Activated CD4-positive, alpha-beta memory T cell treated with anti-CD3 and anti-CD28 coated beads, Interleukin-2, amount 10 ng/mL, durations not matched to agents 7 days and 5 days (primary cell): ENCODE measurements at places on chromosomes 7 and 10. TPM values are rescaled to one million over a fixed set of nuclear protein-coding genes. Genes with fewer than 3 reads are reported as not detected.
A peak's percentile ranks its signal among the peaks of the same experiment; 100 is the strongest.

The TPST1 gene
- 0.25 TPM for total RNA-seq

The ZWINT gene
- total RNA-seq, result 75.9 TPM

The C7orf57 gene
- 0.33 TPM for total RNA-seq

The NDUFA5 gene
- 54.0 TPM for total RNA-seq

The CRYGN gene
- 0.35 TPM for total RNA-seq

The SFTPA1 gene
- total RNA-seq, result not detected

The VGF gene
- total RNA-seq, result 0.33 TPM

- no peak for DNase-seq
These were observed 1.9 kb upstream of the HOXA5 start for GRCh38 chr7:27145165-27145913.

- no peak for DNase-seq
These were observed 68.4 kb downstream of the HACD1 start for GRCh38 chr10:17548770-17549169.

DNA sequence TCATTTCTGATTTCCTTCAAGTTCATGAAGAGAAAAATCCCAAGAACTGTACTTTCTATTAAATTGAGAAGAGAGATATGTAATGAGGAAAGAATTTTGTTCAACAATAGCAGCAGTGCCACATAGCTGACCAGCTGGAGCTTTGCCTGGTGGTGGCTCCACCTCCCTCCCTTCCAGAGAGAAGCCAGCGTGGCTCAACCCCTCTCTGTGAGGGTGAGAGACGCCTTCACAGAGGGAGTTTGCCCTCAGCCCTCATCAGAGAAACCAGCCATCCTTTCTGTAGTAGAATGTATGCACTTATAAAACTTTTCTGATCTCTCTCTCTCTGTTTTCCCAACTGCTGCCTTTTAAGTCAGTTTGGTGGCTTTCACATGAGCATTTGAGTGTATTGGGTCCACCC lies 20.5 kb upstream of the COL1A2 start:
- DNase-seq, result no peak

GRCh38 chr10:118108194-118109026 lies 61.7 kb upstream of the RAB11FIP2 start:
- no peak for DNase-seq

GRCh38 chr7:33428415-33428814 lies 299.1 kb downstream of the BBS9 start:
- DNase-seq, result no peak

GRCh38 chr10:71085689-71086438 lies 126.5 kb upstream of the UNC5B start:
- DNase-seq, result peak; percentile 4

DNA sequence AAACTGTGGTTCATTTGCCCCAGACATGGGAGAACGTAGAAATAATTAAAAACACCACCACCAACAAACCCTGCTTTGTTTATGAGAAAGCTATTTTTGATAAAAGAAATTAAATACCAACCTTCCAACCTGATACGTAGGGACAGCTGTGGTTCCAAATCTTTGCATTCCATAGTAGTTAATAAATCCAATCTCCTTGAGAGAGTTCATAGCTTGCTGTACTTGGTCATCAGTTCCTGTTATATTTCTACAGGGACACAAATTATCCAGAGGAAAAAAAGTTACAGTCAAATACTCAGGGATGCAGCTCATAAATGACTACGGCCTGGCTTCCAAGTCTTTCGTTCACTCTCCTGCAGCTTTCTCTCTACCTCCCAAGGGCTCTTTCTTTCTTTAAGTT lies 41.1 kb downstream of the PUS7 start:
- no peak for DNase-seq

GRCh38 chr7:148567524-148567923 lies 23.0 kb upstream of the C7orf33 start:
- DNase-seq, result no peak

DNA sequence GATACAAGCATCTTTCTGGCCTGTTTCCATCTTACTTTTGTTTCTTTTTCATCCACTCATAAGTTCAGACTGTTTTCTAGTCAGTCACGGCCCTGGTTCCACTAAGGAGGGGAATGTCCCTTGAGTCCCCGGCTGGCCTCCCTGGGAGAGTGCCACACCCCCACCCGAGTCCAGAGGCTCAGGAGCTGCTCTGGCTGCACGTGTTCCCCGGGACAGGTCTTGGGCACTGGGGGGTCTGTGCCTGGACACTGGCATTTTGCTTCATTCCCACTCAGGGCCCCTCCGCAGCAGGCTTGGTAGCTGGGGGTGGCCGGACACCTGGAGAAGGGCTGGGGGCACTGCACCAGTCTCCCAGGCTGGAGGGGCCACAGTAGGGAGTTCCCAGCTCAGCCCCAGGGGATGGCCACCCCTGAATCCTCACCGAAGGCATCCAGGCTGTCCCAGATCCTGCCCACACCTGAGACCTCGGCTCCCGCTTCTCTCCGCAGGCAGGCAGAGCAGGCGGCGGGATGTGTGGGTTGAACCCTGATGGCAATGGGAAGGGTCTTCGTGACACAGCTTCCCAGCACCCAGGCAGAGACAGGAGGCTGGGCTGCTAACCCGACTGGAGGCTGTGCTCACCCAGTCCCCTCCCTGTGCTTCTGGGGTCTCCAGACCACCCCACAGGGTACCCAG lies 92.3 kb downstream of the BMS1 start:
- DNase-seq, result no peak

DNA sequence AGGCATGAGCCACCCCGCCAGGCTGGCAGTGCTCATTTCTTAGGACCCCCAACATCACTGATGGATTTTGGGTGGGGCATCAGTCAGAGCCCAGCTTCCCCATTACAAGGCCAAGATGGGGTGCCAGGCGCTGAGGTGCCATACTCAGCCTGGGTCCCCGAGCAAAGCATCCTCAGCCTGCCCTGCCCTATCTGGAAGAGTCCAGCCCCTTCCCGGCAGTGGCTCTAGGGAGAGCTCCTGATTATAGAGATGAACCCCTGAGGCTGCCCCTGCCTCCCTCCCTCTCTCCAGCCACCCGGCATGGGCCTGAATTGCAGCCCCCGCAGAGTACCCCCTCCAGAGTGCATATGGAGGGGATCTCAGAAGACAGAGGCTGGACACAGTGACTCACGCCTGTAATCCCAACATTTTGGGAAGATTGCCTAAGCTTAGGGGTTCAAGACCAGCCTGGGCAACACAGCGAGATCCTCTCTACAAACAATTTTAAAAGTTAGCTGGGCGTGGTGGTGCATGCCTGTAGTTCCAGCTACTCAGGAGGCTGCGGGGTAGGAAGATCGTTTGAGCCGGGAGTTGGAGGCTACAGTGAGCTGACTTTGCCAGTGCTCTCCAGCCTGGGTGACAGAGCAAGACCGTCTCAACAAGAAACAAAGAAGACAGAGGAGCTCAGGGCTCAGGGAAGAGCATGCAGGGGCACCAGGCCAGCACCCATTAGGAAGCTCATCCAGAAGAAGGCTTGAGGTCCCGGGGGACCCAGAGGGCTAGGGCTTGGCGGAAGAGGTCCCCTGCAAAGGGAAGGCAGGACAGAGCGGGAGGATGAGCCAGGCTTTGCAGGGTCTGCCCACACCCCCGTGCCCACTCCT lies 13.3 kb downstream of the LAT2 start:
- DNase-seq, result no peak

DNA sequence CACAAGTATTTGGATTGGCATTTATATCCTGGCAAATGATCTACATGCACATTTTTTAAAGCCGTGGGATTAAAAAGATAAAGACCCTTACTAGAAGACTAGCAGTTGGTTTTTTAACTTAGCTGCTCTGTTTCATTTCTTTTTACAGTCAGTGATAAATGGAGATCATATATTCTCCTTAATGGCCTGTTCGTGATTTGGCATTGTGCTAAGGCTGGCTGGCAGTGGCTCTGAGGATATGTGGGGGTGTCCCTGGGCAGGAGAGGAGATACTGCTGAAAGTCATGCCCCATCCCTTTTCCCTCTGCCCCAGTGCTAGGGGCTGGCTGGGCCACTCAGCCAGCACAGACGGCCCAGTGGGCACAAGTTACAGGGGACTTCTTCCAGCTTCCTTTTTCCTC lies 341.7 kb downstream of the PRPF18 start:
- DNase-seq, result no peak

DNA sequence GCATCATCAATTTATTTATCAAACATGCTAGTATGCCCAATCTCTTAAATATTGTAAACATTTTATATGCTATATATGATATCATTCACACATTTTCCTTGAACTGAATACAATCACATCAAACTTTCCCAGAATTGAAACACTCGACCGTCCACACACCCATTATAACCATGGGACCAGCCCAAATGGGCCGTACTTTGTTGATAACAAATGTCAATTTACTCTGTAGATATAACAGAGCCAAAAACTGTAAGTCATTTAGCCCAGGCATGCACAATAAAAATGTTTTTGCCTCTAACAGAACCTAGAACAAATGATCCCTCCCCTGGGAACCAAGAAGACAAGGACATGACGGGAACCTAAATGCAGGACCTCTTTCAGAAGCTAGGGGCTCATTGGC lies 683 bp upstream of the ANKRD22 start:
- DNase-seq, result no peak

- no peak for DNase-seq
These were observed 18.8 kb upstream of the SORBS1 start for GRCh38 chr10:95579835-95580535.

DNA sequence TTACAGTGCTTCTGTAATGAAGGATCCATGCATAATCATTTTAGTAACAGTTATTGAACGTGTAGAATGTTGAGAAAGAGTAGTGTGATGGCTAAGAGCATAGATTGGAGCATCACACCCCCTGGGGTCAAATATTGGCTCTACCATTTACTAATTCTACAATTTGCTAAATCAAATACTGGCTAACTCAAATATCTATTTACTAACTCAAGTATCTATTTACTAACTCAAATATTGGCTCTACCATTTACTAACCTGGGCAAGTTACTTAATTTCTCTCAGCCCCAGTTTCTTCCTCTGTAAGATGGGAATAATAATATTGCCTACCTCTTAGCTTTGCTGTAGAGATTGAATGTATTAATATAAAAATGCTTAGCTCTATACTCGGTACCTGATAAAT lies 64.0 kb downstream of the CDK14 start:
- DNase-seq, result no peak

DNA sequence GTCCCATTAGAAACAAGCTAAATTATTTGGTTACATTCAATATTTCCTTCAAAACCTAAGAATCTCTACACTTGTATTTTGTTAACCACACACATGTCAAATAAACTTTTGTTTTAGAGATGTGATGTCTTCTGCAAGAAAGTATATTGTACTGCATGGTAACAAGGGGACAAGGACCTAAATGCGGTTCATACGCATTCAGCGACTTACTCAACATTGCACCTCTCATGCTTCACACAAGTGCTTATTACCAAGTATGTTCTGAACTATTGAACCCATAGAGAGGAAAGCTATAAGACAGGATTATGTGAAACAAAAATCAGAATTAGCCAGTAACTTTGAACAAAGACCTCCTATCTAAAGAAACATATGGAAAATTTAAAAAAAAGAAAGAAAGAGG lies 68.3 kb downstream of the CREB5 start:
- no peak for DNase-seq

DNA sequence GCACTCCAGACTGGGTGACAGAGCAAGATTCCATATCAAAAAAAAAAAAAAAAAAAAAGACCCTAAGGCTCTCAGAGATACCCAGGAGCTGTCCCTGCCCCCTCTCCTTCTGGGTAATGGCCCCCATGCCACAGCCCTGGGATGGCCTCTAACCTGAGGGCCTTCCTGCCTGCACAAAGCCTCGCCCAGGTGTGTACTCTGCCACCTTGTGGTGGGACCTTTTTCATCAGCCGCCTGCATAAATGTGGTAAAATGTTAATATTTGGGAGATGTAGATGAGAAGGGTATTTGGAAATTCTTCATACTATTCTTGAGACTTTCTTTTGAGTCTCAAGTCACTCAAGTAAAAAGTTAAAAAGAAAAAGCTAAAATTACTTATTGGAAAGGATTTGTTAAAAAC lies 46.3 kb upstream of the RNF216 start:
- peak; percentile 52 for DNase-seq

GRCh38 chr10:122500194-122500593 lies 38.8 kb downstream of the HTRA1 start:
- DNase-seq, result no peak

- peak; percentile 41 for DNase-seq
These were observed 74.5 kb upstream of the VKORC1L1 start for GRCh38 chr7:65798111-65799075.

GRCh38 chr7:68888971-68889385 lies 709.3 kb upstream of the AUTS2 start:
- no peak for DNase-seq

DNA sequence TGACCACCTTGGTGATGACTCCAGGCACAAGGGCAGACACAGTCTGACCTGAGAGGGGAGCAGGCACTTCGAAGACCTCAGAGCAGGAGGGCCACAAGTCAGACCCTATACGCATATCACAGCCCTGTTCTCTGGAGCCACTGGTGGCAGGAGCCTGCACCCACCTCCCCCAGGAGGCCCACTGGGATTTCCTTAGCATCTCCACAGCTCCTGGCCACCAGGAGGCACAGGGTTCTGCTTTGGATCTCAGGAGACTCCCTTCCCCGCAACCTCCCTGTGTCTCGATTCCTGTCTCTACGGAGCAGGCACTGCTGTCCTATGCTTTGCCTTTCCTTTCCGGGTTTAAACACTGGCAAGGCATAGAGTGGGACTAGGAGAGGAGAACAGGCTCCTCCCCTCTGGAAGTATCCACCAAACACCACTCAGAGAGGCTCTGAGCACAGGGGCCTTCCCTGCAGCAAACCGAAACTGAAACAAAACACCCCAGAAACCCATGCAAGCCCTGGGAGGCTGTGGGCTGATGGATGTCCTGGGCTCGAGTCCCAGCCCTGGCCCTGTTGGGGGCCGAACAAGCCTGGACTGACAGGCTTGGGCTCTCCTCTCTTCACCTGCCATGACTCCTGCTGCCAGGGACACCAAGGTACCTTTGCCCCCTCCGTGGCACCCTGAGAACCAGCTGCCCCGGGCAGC lies 166.3 kb downstream of the NEURL1 start:
- DNase-seq, result peak; percentile 72

DNA sequence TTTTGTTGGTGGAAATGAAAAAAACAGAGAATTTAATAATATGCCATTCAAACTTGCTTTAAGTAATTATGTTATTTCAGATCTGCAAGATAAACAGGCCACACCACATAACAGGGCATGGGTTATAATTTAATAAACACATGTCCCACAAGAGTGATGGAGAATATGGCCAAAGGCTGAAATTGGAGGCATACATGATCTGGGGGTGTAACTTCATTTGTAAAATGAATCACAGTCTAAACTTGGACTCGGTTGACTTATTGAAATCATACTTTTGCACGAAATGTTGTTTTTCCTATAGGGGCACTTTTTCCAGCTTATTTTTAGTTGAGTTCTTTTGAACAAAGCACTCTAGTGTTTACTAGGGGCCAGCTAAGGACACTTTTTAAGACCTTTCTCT lies 151.6 kb downstream of the TMEM26 start:
- DNase-seq, result no peak

DNA sequence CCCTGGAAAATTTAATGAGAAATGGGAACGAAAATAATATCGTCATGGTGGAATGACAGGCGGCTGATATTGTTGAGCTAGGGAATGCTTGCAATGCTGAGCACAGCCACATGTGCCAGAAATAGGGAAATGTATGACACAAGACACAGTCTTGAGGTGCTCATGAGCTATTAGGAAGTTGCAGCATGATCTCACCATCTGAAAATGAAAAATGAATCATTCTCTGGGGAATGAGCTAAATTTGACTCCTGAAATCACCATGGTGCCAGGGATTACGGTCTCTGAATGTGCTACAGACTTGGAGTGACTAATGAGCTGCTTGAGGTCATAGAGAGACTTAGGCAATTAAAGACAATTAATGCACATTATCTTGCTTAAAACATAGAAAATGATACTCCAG lies 845.0 kb downstream of the CNTNAP2 start:
- no peak for DNase-seq
